Activated naive CD8-positive, alpha-beta T cell treated with anti-CD3 and anti-CD28 coated beads, Interleukin-2, amount 50 U/mL, for 24 hours (primary cell): ENCODE measurements at places on chromosomes 5 and 9.

DNA sequence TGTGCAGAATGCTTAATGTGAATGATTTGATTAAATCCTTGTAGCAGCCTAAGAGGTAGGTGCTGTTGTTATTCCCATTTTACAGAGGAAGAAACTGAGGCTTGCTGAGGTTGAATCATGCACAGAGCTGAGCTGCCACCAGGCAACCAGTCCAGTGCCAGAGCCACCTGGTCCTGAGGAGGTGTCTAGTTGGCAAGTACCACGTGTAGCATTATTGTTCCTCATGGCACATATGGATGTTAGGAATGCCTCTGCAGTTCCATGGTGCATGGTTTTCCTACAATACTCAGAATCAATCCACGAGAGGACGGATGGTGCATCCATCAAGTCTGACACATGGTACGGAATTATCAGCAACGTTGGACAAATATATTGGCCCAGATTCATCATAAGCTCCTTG is 8.9 kb downstream of the UBE2QL1 start:
- DNase-seq = no peak

DNA sequence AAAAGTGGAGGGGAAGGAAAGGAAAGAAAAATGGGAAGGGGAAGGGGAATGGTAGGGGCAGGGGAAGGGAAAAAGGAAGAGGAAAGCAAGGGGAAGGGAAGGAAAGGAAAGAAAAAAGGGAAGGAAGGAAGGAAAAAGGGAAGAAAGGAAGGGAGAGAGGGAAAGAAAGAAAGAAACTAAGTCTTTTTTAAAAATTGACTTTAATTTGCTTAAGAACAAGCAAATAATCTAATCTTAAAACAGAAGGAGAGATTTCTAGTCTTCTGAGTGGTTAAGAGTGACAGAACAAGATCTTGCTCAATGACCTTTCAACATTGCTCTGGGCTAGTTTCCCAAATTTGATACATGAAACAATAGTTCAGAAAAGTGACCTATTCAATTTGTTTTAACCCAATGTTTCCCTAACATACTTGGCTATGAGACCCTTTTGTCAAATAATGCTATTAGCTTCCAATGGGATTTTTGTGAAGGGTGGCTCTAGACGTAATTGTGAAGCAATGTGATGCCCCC is 33.4 kb upstream of the GLIS3 start:
- DNase-seq = no peak

GRCh38 chr5:62354028-62354874 is 48.2 kb downstream of the KIF2A start:
- no peak for DNase-seq

- DNase-seq = no peak
Measured at GRCh38 chr5:26761045-26761444, 277.3 kb downstream of the CDH9 start.

GRCh38 chr9:134678206-134678605 is 36.6 kb downstream of the COL5A1 start:
- DNase-seq = no peak

DNA sequence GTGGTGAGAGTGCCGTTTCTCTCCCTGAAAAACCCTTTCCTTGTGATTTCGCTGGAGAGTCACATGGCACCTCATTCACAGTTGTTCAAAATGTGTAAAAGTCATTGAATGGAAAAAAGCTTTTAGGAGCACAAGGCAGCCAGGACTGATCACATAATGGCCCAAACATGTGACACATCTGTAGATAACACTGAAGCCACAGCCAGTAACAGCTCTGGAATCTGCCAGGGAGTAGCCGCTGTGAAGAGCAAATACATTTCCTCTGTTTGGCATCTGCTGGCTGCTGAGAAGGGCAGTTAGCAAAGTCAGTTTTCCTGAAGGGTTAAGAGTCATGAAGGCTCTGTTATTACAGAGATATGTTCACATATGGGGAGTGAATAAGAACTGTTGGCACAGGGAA is 271.8 kb downstream of the NNT start:
- no peak for DNase-seq

- DNase-seq = no peak
Measured at GRCh38 chr5:143309661-143310431, 93.6 kb downstream of the NR3C1 start.

DNA sequence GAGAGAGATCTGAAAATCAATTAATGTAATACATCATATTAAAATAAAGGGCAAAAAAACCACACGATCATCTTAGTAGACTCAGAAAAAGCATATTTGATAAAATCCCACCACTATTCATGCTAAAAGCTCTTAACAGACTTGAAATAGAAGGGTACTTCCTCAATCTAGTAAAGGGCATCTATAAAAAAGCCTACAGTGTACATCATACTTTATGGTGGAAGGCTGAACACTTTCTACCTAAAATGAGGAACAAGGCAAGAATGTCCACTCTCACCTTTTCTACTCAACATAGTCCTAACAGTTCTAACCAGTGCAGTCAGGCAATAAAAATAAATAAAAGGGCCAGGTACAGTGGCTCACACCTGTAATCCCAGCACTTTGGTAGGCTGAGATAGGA is 38.9 kb downstream of the POLK start:
- no peak for DNase-seq

GRCh38 chr9:121612511-121612998 is 38.9 kb upstream of the DAB2IP start:
- no peak for DNase-seq

GRCh38 chr5:179319123-179319522 is 26.1 kb downstream of the ADAMTS2 start:
- DNase-seq = no peak

DNA sequence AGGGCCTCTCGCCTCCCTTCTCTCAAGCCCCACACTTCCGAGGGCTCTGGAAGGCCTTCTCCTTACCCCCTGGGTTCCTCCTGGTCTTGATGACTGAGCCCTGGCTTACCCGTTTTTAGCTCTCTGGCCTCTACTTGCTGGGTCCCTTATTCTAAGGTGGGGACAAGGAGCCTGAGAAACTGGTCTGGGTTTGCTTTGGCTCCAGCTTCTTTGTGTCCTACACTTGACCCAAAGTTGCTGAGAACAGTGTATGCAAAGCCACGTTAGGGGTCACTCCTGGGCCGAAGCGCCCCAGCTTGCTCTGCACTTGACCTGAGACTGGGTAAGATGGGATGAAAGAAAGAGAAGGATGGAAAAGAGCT is 788 bp downstream of the ZNF346 start:
- peak; percentile 16 for DNase-seq

DNA sequence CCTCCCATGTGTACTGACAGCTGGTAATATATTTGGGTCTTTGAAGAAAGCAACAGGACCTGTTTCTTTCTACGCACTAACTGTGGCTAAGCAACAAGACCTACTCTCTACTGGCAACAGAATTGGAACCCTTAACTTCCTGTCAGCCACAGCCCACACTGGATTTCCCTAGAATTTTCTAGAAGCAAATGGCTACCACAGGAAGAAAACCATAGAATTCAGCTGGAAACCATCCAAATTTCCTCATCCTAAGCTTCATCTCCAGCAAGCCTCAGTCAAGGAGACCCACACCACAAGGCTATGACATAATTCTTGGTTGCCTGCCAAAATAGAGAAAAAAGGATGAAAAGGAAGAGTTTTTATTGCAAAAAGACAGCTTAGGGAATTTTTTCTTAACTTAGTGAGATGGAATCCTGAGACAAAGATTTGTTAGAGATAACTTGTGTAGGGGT is 171.8 kb upstream of the TNC start:
- DNase-seq = no peak

- no peak for DNase-seq
Measured at GRCh38 chr5:39671561-39671961, 246.8 kb upstream of the DAB2 start.

GRCh38 chr9:130639866-130640555 is 24.4 kb upstream of the PRDM12 start:
- no peak for DNase-seq

DNA sequence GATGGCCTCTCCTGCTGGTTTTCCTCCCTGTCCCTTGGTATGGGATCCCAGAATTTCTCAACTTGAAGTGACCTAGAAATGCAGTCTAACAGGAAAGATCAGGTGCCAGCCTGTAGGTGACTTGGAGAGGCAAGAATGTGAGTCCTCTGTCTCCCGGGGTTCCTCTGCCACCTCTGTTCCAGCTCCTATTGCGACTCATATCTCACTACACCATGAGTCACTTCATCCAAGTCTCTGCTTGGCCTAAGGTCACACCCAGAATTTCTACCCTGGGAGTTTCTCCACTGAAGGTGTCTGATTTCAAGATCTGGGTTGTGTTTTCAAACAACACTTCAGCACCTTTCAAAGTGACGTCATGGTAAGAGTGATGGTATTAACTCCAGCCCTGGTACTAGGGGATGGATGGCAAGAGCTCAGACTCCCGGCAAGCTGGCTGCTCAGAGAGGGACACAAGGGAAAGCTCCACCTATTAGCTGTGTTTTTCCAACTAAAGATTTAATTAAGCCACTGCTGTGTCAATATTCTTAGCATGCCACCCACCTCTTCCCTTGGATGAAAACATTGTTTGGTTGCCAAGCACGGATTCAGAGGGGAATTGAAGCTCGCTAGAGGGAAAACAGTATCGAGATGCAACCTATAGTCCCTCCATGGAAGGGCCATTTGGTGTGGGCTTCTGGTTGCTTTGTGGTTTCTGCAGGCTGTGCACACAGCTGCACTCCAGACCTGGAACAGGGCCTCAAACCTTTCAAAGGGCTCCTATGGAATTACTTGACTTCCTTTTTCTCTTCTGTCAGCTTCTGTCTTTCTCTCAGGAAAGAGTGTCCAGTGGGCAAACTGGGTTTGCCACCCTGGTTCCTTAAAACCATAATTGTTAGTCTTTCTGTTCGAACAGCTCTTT is 205.7 kb downstream of the GAS1 start:
- no peak for DNase-seq

GRCh38 chr9:137650259-137650658 is 31.5 kb downstream of the EHMT1 start:
- DNase-seq = no peak

- no peak for DNase-seq
Measured at GRCh38 chr5:61657010-61657409, 325.0 kb downstream of the ZSWIM6 start.

- DNase-seq = no peak
Measured at GRCh38 chr9:90880669-90881068, 79.0 kb downstream of the SYK start.

DNA sequence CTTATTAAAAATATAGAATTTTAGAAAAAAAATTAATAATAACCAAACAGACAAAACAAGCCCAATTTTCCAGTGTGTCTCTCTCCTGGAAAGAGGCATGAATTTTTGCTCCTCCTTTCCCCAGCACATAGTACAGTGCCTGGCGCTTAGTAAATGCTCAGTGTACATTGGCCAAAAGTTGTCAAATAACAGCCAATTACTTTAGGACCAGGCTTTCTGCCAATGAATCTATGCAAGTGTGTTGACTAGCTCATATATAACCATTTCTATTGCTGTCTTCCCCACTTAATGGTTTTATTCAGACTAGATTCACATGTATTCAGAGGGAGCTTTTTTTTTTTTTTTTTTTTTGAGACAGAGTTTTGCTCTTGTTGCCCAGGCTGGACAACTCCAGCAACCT is 120.1 kb upstream of the CD180 start:
- no peak for DNase-seq

GRCh38 chr9:19999491-20000057 is 210.7 kb upstream of the SLC24A2 start:
- peak; percentile 52 for DNase-seq

DNA sequence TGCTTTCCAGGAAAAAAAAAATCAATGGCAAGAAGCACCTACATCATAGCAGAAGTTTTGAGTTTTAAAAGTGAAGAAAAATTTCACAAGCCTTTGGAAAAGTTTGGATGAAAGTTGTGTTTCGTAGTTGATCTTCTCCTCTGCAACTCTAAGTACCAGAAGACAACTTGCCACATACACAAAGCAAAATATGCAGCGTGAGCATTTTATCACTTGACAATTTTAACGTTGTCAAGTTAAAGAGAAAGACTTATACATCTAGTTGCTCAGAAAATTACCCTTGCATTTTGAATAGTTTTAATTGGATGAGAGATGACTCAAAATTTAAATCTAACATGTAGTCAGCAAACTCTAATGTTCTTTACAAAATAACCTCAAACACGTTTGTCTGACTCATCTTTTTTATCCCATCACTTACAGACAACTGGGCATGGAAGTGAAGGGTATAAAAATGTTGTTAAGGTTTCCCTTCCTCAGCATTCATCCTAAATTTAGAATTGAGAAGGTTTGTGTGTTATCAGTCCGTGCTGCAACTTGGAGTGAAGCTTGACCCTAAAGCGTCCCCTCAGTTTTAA is 213.4 kb downstream of the MARCHF11 start:
- no peak for DNase-seq

GRCh38 chr9:130938652-130939404 is at the start of gene FIBCD1:
TSS of gene FIBCD1 (minus strand) at chr9:130939247. CDS start at chr9:130938607, 640 bp downstream.
- peak; percentile 30 for DNase-seq

DNA sequence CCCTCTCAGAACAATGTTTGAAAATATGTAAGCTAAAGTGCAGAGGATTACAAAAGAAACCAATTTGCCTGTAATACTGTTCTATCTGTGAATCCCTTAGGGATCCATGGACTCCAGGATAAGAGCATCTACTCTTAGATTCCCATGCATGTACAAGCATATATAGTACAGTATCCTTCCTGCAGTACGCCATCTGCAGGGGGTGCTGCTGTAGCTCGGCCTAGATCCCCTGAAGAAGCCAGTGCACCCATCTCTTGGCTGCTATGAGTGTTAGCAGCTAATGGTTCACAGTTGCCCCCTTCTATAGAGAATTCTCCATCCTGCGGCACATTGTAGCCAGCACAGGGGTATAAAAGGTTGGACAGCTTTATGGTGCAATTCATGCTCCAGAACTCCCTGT is 61.8 kb upstream of the SLC30A5 start:
- DNase-seq = no peak

- no peak for DNase-seq
Measured at GRCh38 chr5:110288766-110289511, 437.5 kb downstream of the TMEM232 start.

- no peak for DNase-seq
Measured at GRCh38 chr5:17115855-17116254, 101.6 kb upstream of the BASP1 start.

GRCh38 chr5:169300468-169301385 is at the start of gene SLIT3:
TSS of gene SLIT3 (minus strand) at chr5:169301139. CDS start at chr5:169300709, 430 bp downstream.
- DNase-seq = no peak

DNA sequence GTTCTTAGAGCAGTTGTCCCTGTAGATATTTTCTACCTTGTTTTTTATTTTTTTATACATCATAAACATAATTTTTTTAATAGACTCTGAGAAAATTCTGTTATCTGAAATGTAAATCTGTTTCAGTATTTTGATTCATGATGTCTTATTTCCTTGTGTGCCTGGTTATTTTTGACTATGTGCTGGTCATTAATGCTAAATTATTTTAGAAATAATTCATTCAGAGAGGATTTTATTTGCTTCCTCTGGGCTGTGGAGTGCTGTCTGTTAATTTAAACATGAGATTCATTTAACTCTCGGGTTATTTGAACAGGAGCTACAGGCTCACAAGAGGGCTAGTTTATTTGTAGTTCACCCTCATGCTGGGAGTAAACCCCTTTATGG is 124.3 kb upstream of the PITX1 start:
- no peak for DNase-seq

GRCh38 chr9:7507566-7508270 is 291.9 kb downstream of the DMAC1 start:
- no peak for DNase-seq

GRCh38 chr9:71136696-71137095 is 15.3 kb upstream of the TRPM3 start:
- no peak for DNase-seq

GRCh38 chr9:7963026-7963425 is 163.4 kb upstream of the DMAC1 start:
- DNase-seq = no peak

- no peak for DNase-seq
Measured at GRCh38 chr5:156121234-156121633, 205.7 kb upstream of the SGCD start.
